ENCODE measurements at places on chromosomes 16 and 17. TPM values are rescaled to one million over a fixed set of nuclear protein-coding genes. Genes with fewer than 3 reads are reported as not detected.

Gene IRX3
- total RNA-seq: 7.8 TPM

Gene MYH3
- 6,986 TPM for total RNA-seq

Gene MYH11
- total RNA-seq: 23.0 TPM

Gene FAM171A2
- 38.6 TPM for total RNA-seq

Gene APPBP2
- 40.2 TPM for total RNA-seq

Gene HSF4
- 3.7 TPM for total RNA-seq

Gene CDC6
- total RNA-seq: 4.2 TPM

Gene SLC4A1
- total RNA-seq: 47.0 TPM

Gene KRTAP9-2
- not detected for total RNA-seq

Gene CCDC47
- 43.8 TPM for total RNA-seq

Gene HCRT
- total RNA-seq: not detected

Gene SPSB3
- 27.7 TPM for total RNA-seq

Gene HOXB7
- 1.0 TPM for total RNA-seq

Gene TPPP3
- total RNA-seq: 135 TPM

Gene METTL23
- total RNA-seq: 19.3 TPM

Gene CCDC43
- 29.7 TPM for total RNA-seq

Gene FNDC8
- not detected for total RNA-seq

Gene UTS2R
- 1.6 TPM for total RNA-seq

Gene ABCC6
- total RNA-seq: 1.6 TPM

Gene HSD3B7
- total RNA-seq: 12.5 TPM
